Activated gamma-delta T cell treated with anti-CD3 and anti-CD28 coated beads, Interleukin-2, amount 50 U/mL, for 16 hours (primary cell): ENCODE measurements at places on chromosomes 12 and 14.

GRCh38 chr14:85565862-85566296 is 35.9 kb downstream of the FLRT2 start:
- DNase-seq: no peak

- DNase-seq: no peak
These were observed 39.9 kb downstream of the DNAI7 start for GRCh38 chr12:25155022-25155576.

DNA sequence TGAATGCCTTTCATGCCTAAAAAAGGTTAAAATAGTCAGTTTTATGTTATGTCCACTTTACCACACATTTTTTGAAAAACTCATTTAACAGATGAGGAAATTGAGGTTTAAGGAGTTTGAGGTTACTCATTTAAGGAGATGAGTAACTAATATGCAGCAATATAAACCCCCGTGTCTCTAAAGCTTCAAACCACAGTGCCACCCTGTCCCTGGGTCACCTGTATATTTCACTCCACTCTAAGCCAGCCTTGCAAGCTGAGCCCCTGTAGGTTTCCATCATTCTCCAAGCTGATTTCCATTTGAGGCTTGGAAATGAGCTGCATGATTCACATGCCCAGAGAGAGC is 64.4 kb downstream of the NUAK1 start:
- no peak for DNase-seq

DNA sequence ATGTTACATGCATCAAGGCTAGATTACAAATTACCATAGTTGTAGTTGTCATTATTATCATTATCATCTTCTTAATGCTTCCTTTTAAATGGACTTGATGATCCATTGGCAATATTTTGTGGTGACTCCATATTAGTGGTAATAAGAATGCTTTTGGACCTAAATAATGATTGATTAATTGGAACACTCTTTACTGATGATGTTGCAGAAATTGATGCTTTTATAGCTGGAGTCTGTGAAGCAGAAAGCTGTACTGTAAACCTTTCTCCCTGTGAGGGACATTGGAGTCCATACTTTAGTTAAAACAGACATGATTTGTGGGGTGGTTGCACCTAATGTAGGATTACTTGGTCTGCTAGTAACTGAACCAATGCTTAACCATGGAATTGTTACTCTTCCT is 190.4 kb downstream of the ATXN7L3B start:
- DNase-seq: no peak

DNA sequence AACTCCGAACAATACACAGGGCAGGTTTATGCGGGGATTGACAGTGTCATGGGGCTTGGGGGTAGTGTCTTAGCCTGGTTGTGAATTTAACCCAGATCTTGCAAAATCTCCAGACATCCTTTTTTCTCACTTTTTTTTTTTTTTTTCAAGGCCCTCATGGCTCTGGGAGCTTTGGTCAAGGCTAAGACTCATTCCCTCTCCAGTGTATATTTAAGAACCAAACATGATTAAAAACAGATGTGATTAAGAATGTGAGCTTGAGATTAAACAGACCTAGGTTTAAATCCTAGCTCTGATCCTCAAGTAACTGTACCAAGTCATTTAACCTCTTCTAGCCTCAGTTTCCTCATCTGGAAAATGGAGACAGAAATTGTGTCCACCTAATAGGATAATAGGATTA is 151.7 kb upstream of the FUT8 start:
- DNase-seq: no peak

GRCh38 chr12:69000074-69000473 is 67.1 kb upstream of the CPM start:
- no peak for DNase-seq

- no peak for DNase-seq
These were observed 40.9 kb upstream of the SMUG1 start for GRCh38 chr12:54229624-54230212.

DNA sequence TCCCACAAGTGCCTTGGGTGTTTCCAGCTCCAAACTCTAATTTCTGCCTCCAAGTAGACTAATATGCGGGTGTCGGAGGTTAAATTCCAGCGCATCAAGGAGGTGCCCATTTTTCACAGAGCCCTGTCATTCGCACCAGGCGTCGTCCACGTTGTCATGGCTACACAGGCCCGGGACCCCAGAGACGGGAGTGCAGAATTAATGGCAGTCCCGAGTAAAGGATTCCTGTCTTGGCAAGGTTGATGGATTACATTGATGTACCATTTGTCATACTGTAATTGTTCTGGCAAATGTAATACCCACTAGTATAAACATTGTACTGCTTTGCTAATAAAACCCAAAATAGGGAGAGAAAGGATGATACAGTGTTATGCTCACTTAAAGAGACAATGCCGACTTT is 222.9 kb upstream of the MYL2 start:
- no peak for DNase-seq

- DNase-seq: no peak
These were observed 6.6 kb downstream of the E2F7 start for GRCh38 chr12:77058740-77059139.

DNA sequence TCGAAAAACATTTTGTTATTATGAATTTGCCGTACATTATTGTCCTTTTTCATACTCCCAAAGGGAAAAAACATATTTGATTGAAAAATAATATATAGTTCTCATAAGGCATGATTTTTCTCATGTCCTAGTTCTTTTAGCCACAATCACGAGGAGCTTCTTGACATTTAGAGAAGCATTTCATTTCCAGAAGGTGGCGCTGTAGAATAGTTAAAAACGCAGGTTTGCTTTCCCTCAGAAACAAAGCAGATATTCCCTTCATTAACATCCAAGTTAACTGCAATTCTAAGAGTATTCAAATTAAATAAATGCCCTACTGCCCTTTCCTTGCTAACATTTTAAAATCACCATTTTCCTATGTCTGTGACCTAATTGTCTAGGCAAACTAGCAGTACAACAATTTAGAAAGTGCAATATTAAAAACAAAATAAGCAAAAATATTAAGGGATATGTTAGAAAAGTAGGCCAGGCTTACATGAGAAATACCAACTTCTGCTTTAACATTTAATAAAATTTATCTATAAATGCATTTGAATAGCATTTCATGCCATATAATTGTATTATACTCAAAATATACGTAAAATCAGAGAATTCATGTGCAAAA is 10.9 kb upstream of the PIK3C2G start:
- no peak for DNase-seq

- no peak for DNase-seq
These were observed 101.9 kb upstream of the BMP4 start for GRCh38 chr14:54058505-54058904.

DNA sequence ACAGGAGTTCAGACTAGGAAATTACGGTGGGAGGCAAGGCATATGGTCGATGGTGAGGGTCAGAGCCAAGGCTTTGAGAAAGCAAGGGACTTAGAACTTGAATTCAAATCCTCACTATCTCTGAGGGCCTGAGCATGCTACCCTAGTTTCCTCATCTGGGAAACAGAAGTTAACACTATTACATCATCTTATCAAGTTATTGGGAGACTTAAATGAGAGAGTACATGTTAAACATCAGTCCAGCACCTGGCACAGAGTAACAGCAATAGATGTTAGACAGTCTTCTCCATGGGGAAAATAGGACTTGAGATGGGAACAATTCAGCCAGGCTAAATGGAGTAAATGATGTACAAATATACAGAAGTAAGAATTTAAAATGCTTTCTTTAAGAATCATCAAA is 38.5 kb downstream of the SLC38A1 start:
- DNase-seq: no peak

GRCh38 chr14:34231626-34232025 is 230.4 kb downstream of the SPTSSA start:
- DNase-seq: no peak

GRCh38 chr14:84891404-84891803 is 638.5 kb upstream of the FLRT2 start:
- no peak for DNase-seq

DNA sequence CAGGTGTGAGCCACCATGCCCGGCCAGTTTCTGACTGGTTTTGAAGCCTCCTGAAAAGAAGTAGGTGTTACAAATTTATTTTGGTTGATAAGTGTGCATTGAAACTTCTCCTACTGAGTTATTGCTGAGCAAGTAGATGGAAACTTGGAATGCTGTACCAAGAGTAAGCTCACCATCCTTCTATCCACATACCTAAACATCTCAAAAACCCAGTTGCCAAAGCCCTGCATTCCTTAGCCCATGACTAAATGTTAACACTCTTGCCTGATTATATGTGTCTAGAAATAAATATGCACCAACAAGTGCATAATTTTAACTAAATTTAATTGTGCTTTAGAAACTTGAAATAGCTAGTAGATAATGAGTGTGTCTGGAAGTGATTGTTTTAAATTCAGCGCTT is 357.8 kb downstream of the DUSP6 start:
- no peak for DNase-seq

GRCh38 chr14:93765155-93765554 is 23.1 kb downstream of the PRIMA1 start:
- DNase-seq: no peak

DNA sequence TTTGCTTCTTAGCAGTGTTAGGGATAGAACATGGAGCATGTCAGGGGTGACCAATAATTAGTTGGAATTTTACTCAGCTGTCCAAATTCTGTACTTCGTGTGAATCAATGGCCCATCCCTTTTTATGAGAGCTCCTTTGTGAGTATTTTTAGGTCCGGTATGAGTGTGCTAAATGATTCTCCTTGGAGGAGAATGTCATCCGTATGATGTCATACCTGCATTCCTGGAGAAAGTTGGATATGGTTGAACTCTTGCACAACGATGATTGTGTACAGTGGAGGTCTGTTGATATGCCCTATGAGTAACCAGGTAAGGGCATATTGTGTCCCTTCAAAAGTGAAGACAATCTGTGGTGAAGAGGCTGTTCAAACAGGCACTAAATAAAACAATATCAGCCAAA is 400.8 kb downstream of the GXYLT1 start:
- no peak for DNase-seq

DNA sequence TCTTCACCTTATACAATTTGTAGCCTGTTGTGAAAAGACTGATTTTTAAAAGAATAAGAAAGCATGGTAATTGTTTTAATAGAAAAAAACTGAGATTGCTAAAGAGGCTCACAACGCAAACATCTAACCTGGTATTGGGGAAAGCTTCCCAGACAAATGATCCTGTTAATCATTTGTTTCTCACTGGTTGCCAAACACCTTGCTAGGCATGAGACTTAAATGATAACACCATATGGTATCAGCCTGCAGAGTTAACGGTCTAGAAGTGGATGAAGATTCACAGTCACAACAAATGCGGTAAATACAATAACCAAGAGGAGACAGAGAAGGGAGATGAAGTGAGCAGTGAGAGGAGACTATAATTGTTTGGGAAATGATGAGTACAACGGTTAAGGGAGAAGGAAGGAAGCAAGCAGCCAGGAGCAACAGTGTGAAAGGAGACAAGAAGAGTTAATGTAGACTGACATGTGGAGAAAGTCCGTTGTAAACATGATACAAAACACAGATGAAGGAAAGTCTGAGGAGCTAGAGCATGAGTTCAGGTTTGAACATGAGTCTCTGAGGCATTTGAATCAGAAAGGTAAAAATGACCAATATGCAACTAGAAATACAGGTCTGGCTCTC is 19.8 kb downstream of the GXYLT1 start:
- DNase-seq: no peak

DNA sequence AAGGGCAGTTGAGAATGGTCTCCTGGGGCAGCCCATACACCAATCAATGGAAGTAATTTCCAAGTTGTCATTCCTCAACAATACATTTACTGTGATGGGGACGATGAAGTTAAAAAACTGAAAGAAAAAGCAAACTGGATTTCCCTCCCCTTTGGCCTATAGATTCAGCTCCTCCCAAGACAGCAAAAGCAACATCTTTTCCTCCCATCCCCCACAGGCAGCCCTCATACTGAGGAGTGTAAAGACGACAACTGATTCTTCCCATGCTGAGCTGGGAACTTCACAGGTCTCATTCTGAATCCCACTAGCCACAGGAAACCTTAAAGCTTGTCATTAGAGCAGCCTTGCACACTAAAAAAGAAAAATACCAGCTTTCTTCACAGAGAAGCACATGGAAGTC is 48.5 kb downstream of the PITPNM2 start:
- DNase-seq: no peak

DNA sequence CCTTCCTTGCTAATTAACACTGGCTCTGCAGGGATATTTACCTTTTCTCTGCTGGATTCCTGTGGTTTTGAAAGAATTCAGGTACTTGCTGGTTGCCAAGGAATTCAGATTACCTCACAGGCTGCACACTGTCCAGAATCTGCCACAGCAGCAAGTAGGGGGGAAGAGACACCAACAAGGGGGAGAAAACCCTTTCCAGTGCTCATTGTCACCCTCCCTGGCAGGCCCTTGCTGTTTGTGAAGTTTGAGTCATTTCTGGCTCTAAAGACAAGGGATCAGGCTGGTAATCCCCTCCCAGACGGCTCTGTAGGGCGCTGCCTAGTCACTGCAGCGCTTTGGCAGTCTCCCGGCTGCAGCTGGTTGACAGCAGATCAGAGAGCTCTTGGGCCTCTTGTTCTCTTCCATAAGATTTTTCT is 50.8 kb downstream of the TTLL5 start:
- DNase-seq: no peak

- no peak for DNase-seq
These were observed 40.3 kb upstream of the MEG3 start for GRCh38 chr14:100785626-100786025.

DNA sequence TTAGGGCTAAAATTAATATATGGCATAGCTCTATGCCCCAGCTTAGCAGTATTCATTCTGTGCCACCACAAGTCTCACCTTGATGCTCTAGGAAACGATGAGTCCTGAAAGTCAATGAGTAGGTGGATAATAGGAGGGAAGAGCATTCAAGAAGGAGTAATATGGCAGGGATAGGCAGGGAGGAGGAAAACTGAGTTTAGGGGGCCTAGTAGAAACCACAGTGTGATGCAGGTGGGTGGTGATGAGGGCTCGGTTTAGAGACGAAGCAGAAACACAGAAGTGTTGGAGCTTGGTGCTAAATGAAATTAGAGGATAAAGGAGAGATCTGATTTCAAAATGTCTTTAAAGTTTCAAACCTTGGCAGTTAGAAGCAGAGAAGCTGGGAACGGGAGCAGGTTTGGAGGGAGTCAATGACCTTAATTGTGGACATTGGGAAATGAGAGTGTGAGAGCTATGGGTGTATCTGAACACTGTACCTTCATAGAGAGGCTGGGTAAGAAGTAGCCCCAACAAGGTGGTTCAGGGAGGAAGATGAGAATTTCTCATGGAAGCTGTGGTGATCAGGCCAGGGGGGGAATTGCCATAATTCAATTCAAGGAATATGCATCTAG is 144.7 kb upstream of the CPSF6 start:
- no peak for DNase-seq

- no peak for DNase-seq
These were observed 11.6 kb upstream of the IFNG-AS1 start for GRCh38 chr12:67977668-67978067.
